ENCODE measurements at places on chromosomes 5 and 9.

DNA sequence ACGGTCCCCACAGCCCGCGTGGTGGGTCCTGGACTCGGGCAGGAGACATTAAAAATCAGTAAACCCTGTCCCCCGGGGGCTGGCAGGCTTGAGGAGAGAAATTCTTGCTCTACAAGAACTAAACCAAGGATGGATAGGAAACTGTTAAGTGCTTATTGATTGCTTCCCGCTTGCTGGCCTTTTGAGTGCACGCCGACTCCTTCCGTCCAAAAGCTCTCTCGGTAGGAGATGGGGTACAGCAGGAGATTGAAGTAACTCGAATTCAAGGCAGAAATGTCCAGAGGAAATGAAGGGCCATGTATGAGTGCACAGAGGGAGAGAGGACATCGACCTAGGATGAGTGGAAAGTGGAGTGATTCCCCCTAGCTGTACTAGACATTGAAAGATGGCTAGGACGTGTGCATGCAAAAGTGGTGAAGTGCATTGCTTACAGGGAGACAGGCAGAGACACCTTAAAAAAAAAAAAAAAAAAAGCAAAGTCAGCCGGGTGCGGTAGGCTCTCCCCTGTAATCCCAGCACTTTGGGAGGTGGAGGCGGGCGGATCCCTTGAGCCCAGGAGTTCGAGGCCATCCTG is 923 bp downstream of the RECK start:
- no peak for DNase-seq

- DNase-seq, result no peak
Observed at GRCh38 chr9:90807006-90807405, 5.4 kb downstream of the SYK start.

DNA sequence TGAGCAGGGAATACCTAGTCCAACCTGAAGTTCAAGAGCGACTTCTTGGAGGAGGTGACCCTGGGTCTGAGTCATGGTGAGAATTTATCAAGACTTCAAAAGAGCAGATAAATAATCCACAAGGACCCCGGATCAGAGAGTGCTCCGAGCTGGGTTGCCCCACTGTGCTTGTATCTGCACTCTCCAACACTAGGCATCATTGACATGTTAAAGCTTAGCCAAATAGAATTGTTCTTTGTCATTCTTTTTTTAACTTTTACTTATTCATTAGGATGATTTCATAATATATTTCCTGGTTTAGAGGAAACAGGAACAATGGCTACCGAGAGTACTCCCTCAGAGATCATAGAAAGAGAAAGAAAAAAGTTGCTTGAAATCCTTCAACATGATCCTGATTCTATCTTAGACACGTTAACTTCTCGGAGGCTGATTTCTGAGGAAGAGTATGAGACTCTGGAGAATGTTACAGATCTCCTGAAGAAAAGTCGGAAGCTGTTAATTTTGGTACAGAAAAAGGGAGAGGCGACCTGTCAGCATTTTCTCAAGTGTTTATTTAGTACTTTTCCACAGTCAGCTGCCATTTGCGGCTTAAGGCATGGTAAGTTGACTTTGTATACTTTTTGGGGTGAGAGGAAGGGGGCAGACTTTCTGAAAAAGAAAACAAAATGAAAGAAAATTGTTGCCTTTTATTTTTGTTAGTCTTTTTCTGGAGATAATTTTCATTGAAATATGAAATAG is at the start of gene CARD6:
CARD6 (plus strand) TSS at position 300 of the 738 bp plus-strand sequence; CDS start at position 316, 16 bp downstream.
- DNase-seq, result no peak

DNA sequence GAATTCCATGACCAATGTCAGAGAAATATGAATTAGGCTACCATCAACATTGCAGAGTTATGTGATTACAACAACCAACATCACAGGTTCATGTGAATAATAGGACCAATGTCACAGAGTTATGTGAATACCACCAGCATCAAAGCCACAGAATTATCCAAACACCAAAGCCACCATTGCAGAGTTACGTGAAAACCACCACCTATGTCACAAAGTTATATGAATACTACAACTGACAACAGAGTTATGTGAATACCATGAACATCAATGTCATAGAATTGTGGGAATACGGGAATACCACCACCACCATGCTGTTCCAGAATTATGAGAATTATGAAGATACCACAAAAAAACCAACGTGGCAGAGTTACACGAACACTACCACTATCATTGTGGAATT is 64.8 kb downstream of the SHC3 start:
- no peak for DNase-seq

DNA sequence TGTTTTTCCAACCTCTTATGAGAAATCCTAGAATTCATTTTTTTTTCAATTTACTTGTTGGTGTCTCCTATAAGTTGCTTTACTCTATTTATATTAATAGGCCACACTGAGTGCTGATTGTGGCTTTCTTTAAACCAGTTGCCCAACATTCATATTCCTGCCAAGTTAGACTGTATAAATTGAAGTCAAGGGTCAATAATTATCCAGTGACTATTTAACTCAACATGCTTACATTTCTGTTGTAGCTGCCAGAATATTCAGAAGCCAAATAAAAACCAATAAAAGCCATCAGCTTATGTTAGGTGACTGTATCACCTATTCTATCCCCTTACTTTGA is 169.0 kb downstream of the PTPRD start:
- DNase-seq, result no peak

DNA sequence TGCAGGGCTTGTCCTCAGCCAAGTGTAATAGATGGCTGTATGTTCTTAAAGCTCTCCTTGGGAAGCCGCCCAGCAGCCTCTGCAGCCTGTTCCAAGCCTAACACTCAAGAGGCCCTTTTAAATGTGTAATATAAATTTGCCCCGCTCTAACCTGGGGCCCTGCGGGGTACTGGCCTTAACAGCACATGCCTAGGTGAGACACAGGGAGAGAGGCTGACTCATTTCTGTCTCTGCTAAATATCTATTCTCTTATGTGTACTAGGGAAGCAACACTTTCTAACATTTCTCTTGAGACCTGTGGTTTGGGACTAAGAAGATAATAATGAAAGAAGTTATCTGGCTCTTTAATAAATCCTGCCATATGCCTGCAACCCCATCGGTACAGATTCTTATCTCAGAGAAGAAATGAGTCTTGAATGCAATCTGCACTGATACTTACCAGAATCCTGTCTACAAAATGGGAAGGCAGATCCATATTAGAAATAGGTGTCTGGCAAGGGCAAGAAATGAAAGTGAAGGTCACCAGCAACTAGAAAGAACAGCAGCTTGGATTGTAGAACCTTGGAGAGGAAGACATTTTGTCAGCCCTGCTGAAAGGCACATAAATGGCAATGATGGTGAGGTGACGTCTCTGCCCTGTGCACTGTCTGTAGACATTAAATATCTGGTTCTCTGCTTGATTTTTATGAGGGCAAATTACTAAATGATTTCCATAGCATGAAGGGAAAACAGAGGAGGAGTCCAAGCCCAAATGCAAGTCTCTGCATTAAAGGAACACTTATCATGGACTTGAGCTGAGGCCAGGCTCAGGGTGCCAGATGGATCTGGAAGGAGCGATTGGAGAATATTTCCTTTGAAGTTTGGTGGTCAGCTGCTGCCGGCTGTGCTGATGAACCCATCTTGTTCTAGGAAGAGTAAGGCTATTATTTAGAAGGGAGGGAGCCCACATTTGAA is 14.5 kb upstream of the TGFBI start:
- no peak for DNase-seq

- DNase-seq, result no peak
Observed at GRCh38 chr5:174723979-174724483, 351 bp upstream of the MSX2 start.

DNA sequence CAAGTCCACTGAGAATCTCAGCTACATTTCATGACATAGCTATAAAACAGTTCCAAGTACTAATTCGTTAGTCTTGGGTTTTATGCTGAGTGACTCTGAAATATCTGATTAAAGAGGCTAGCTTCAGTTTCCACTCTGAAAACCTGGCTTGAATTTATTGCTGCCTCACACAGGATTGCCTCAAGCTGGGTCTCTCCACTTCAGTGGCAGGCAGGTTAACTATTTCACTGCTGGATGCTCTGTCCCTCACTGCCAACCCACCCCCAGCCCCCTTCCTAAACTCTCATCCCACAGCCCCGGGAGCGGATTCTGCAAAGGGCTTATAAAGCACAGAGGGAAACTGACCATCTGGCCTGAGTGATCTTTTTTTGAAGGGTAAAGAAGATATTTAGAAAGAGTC is 318.3 kb downstream of the MLLT3 start:
- no peak for DNase-seq

GRCh38 chr9:4287886-4288588 is 11.8 kb downstream of the GLIS3 start:
- DNase-seq, result no peak

DNA sequence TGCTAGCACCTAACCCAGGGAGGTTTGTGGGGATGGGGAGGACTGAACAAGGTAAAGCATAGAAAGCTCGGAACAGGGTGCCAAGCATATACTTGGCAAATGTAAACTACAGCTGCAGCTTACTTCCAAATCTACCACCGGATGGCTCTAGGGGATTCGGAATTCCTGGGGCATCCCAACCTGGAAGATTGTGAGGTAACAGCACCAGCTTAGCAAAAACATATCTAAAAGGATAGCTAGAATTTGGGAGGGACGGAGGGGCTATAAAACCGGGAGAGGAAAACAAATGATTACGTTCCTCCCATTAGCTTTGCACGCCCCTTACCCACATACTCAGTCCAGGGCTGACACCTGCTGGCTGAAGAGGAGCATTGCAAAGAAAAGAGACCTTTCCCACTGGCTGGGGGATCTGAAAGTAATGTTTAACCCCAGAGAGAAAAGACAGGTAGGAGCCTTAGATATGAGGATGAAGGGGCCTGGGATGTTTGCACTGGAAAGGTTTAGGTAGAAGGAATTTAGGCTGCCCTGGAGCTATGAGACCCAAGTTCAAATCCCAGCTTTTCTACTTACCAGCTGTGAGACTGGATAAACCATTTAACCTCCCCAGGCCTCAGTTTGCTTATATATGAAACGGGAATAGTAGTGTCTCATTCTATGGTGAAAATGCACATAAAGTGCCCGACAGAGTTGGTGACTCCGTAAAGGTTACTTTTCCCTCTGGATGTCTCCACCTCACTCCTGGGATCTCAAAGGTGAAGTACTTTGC is 73.6 kb downstream of the FAM114A2 start:
- DNase-seq, result no peak

- no peak for DNase-seq
Observed at GRCh38 chr5:152907488-152908245, 502.6 kb upstream of the NMUR2 start.

GRCh38 chr5:172640822-172641358 is at the start of gene NEURL1B:
Gene NEURL1B, plus strand, starts transcription at chr5:172641263. Its CDS starts 144 bp downstream, at chr5:172641407.
- no peak for DNase-seq

DNA sequence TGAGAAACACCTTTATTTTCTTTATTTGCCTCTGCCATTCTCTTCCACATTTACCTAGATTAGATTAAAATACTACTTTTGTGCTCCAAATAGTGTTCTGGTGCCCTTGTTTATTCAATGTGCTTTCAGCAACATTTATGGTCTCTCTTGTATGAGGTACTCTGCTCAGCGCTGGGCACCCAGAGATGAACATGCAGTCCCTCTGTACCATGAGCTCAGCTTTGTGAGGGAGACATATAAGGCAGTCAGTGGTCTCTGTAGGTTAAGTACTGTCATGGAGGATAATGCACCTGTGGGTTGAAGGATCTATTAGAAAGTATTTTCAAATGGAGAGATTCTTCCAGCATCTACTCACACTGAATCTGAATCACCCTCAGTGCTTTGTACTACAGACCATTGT is 176.5 kb downstream of the TAF11L14 start:
- DNase-seq, result no peak

GRCh38 chr9:15873573-15874177 is 320.8 kb downstream of the CCDC171 start:
- DNase-seq, result no peak

- no peak for DNase-seq
Observed at GRCh38 chr5:33487236-33487635, 46.5 kb downstream of the TARS1 start.

- DNase-seq, result no peak
Observed at GRCh38 chr9:89879276-89879675, 274.5 kb downstream of the GADD45G start.

GRCh38 chr5:80254767-80255430 is 949 bp downstream of the SERINC5 start:
- no peak for DNase-seq

- DNase-seq, result no peak
Observed at GRCh38 chr5:72225741-72226140, 94.3 kb downstream of the MRPS27 start.

DNA sequence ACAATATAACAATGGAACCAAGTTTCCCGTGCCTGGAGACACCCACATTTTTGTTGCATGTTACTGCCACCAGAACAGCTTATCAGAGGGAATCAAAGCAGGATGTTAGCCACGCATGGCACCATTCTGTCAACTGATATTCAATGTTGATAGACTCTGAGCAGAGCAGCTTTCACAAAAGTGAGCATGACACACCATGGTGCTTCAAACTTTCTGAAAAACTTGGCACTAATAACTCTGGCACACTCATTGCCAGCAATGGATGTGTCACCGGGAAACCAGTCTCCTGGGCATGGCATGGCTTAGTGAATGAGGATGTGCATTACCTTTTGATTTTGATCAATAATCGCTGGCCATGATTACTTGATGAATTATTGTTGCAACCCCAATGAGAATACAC is 19.7 kb downstream of the NIPSNAP3B start:
- DNase-seq, result no peak

DNA sequence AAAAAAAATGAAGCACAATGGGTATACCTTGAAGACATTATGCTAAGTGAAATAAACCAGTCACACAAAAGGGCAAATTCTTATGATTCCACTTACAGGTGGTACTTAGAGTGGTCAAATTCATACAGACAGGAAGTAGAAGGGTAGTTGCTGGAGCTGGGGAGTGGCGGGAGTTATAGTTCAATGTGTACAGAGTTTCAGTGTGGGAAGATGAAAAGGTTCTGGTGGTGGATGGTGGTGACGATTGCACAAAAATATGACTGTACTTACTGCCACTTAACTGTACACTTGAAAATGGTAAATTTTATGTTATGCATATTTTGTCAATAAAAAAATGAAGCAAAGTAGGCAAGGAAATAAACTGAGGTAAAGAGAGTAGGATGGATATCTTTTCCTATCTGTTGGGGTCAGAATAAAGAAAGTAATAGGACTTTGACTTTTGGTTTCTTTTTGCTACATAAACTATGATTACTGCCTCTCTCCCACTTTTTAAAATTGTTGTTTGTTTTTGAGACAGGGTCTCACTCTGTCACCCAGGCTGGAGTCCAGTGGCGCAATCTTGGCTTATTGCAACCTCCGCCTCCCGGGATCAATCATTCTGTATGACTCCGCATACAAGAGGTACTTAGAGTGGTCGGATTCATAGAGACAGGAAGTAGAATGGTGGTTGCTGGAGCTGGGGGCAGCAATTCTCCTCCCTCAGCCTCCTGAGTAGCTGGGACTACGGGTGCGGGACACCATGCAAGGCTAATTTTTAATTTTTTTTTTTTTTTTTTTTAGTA is 4.0 kb upstream of the PSAT1 start:
- no peak for DNase-seq

GRCh38 chr9:38295764-38296163 is 96.7 kb upstream of the ALDH1B1 start:
- DNase-seq, result no peak

GRCh38 chr9:129235041-129235930 is 57.2 kb upstream of the IER5L start:
- no peak for DNase-seq

Measured in stimulated activated CD4-positive, alpha-beta T cell treated with anti-CD3 and anti-CD28 coated beads, Interleukin-1b, Interleukin-23, amount 100 ng/mL, for 1 hour (primary cell).